Stimulated activated CD4-positive, alpha-beta T cell treated with anti-CD3 and anti-CD28 coated beads, Interleukin-4, amount 100 ng/mL, for 1 hour (primary cell): ENCODE measurements at places on chromosomes 6 and 20.

- no peak for DNase-seq
Measured at GRCh38 chr6:89992818-89993217, 98.5 kb downstream of the GJA10 start.

DNA sequence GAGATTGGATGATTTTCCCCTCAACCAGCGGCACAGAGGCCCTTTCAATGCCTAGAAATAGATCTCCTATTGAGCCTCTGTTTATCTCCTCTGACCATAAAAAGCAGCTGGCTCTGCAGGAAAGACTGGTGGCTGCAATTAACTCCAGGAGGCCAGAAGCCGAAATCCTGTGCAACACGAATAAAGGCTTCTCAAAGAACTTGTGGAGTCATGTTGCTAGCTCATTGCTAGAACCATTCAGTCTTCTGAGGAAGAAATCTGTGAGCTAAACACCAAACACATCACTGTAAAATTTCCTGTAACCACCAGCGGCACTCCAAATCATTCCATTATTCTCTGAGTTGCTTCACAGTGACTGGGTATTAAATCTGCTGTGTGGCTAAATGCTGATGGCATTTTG is 49.1 kb upstream of the TPD52L1 start:
- DNase-seq = no peak

GRCh38 chr6:29171736-29172135 is 1.0 kb downstream of the OR2J2 start:
- DNase-seq = no peak

- DNase-seq = no peak
Measured at GRCh38 chr6:96450082-96450769, 71.4 kb upstream of the UFL1 start.

DNA sequence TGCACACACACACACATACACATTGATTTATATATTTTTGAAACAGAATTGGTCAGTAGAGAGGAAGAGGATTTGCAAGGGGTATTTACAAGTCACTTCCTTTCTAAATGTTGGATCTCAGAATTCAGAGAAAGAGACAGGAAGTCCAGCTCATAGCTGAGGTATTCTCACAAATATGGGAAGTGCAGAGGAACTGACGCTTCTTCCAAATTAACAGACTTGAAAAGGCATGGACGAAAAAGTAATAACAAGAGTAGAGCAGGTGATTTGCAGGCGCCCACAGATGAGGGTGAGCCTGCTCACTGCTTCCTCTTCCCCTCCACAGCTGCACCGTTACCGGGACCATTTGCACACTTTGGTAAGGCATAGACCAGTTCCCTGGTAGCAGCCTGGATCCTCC is 246.4 kb downstream of the PHACTR1 start:
- no peak for DNase-seq
